ENCODE measurements at places on chromosomes 11 and 22. TPM values are rescaled to one million over a fixed set of nuclear protein-coding genes. Genes with fewer than 3 reads are reported as not detected.

Gene ANGPTL5
- total RNA-seq, result not detected

Gene OR51E2
- not detected for total RNA-seq

Gene API5
- total RNA-seq, result 106 TPM

Gene CLTCL1
- total RNA-seq, result 11.6 TPM

Gene MS4A15
- not detected for total RNA-seq

Gene MS4A12
- total RNA-seq, result not detected

Gene CXCR5
- total RNA-seq, result not detected

Gene C11orf87
- total RNA-seq, result 0.33 TPM
